T-cell (primary cell): ENCODE measurements at places on chromosomes 1 and 21.

GRCh38 chr1:150529017-150529416 lies 13.5 kb downstream of the FALEC start:
- no peak for DNase-seq

GRCh38 chr1:204191456-204191855 lies 4.8 kb downstream of the KISS1 start:
- no peak for DNase-seq

- DNase-seq = no peak
Measured at GRCh38 chr1:180519846-180520245, 17.5 kb upstream of the ACBD6 start.

- DNase-seq = peak; percentile 63
Measured at GRCh38 chr1:162069334-162070093, at the start of gene NOS1AP. Gene NOS1AP (plus strand): TSS chr1:162069691. CDS start chr1:162070178, 487 bp downstream.

- no peak for DNase-seq
Measured at GRCh38 chr1:157131281-157131680, 6.9 kb downstream of the ETV3 start.

- DNase-seq = no peak
Measured at GRCh38 chr1:52850951-52851350, 8.4 kb downstream of the ZYG11A start.

DNA sequence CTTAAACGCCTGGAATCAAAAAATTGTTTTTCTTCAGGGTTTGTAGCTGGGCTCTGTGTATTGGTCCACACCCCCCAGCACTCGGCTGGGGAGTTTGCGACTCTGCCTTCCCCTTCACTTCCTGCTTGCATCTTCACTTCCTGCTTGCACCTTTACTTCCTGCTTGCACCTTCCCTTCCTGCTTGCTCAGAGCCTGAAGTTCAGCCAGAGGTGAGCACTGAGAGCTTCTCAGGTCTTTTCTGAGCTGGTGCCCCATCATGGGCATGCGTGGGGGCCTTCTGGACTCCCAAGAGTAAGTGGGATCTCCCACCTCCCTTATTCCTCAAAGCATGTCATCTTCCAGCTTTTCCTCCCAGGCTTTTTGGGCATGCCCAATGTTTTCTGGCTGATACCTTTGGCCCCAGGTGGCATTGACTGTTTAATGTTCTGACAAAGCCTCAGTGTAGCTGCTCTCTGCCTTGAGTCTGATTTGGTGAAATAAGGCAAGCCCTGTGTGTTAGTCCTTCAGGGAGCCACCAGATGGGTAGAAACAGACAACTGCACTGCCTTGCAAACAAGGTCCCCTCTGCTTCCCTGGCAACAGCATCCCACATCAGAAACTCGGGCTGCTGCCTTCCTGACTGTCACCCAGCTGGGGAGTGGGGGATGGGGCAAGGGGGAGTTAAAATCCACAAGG lies 3.5 kb downstream of the KRTAP10-2 start:
- DNase-seq = peak; percentile 61
